ENCODE measurements at places on chromosomes 6 and 20. TPM values are rescaled to one million over a fixed set of nuclear protein-coding genes. Genes with fewer than 3 reads are reported as not detected.

Gene PAK5
- total RNA-seq: 0.15 TPM

Gene SIRPD
- total RNA-seq: 0.79 TPM

DNA sequence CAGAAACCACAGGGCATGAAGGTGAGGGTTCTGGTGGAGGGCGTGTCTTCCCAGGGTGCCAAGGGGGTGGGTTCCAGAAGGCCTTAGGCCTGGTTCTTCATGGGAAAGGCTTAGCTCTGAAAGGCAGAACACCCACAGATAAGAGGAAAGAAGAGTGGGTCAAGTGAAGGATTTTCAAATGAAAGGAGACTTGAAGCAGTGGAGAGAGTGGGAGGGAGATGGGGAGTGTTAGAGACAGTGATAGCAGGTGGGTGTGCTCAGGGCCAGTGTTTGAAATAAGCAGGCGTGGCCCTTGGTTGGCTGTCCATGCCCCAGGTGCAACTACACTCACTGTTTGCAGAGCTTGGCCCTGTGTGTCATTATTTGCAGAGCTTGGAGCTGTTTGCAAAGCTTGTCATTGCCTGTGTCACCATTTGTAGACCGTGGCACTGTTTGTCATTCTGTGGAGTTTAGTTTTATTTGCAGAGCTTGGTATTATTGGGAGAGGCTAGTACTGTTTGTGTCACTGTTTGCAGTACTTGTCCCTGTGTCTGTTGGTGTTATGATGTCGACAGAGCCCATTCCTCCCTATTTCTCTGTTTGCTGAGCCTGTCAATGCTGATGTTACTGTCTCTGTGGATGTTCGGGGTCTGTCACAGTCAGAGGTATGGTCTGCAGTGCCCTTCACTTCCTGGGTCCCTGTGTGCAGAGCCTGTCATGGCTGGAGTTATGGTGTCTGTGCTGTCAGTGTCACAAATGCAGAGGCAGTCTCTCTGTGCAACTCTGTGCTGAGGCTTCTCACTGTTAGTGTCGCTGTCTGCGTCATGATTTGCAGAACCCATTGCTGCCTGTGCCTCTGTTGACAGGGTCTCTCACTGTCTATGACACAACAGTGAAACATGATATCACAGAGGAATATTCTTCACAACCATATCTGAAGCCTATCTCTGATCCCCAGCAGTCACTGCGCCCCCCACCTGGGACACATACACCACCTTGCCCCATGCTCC is 127.7 kb upstream of the LRFN2 start:
- DNase-seq: no peak
- H3K4me1 ChIP-seq: peaks cover 8% of the 10 kb centered on the region
- no peak overlapping the region for H3K27ac ChIP-seq
- no peaks in the 10 kb centered on the region for H3K36me3 ChIP-seq
- H3K27me3 ChIP-seq: peaks cover 6% of the 10 kb centered on the region
- no peak overlapping the region for H3K4me3 ChIP-seq

- H3K27ac ChIP-seq: no peak overlapping the region
- no peaks in the 10 kb centered on the region for H3K4me1 ChIP-seq
- no peaks in the 10 kb centered on the region for H3K36me3 ChIP-seq
- H3K27me3 ChIP-seq: no peaks in the 10 kb centered on the region
- DNase-seq: no peak
Observed at GRCh38 chr6:54357141-54357540, 48.9 kb downstream of the TINAG start.
